ENCODE measurements at places on chromosomes 3 and 15. TPM values are rescaled to one million over a fixed set of nuclear protein-coding genes. Genes with fewer than 3 reads are reported as not detected.

DNA sequence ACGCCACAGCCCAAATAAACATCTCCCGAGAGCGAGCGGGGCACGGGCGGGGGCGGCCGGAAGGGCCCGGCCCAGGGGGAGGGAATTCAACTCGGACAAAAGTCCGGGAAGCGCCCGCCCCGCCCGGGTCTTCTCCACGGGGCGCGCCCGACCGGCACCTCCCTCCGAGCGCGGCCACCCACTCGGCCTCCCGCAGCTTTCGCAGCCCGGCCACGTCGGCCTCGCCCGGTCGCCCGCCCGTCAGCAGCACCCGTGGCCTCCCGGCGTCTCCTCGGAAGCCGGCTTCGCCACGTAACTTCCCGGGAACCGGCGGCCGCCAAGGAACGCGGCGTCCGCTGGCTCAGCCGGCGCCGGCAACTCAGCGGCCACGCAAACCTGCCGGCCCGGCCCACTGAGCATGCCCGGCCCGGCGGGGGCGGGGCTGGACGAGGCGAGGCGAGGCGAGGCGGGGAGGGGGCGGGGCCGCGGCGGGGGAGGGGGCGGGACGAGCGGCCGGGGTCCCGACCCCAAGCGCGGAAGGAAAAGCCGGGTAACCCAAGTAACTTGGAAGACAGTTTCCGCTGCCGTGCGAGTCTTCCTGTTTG, at the start of gene TJP1:
TSS of gene TJP1 (minus strand) at position 369 of the 584 bp plus-strand sequence. CDS start 440 bp downstream, outside the sequence.
- H3K27ac ChIP-seq, result no peak within 1 kb of the TSS
- peaks cover 83% of the 10 kb centered on the region for H3K27me3 ChIP-seq
- H3K36me3 ChIP-seq, result peaks cover 3% of the 10 kb centered on the region
- no peak for DNase-seq
- no peak within 1 kb of the TSS for H3K4me3 ChIP-seq

Gene ERC2
- not detected for total RNA-seq

DNA sequence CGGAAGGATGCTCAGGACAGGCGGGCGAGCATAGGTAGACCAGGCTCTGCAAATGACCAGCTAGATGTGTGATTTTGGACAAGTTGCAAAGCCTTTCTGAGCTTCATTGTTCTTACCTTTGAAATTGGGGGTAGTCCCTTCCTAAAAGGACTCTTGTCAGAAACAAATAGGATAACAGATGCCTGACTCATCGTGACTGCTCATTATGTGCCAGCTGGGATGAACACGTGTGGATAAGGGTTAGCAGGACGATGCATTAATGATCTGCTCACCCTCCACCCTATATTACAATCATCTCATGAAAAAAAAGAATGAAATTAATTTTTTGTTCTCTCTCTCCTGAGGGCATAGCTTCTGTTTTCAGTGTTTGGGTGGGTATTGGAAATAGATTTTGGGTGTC, 223.4 kb downstream of the NR2F2 start:
- no peak overlapping the region for H3K4me3 ChIP-seq
- H3K27ac ChIP-seq, result no peak overlapping the region
- no peaks in the 10 kb centered on the region for H3K36me3 ChIP-seq
- no peak for DNase-seq

Gene ROPN1
- not detected for total RNA-seq

Gene CIB1
- total RNA-seq, result 190 TPM

Gene TRH
- total RNA-seq, result not detected
